ENCODE measurements at places on chromosomes 16 and 17.

DNA sequence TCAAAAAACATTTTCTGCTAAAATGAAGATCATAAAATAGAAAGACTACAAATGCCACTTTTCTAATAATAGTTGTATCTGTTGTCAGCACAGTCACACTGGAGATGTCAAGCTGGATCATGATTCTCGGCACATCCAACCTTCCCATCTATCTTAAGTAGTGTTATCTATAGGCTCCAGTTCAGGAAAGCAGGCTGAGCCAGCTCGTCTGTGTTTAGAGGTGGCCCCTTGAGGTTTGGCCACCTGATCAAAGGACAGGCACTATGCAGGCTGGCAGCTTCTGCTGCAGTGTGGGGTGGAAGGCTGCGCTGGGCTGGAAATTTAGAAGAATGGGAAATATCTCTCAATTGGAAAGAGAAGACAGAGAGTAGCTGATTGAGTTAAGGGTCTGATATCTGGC lies 32.4 kb downstream of the SMYD4 start:
- no peak for DNase-seq

DNA sequence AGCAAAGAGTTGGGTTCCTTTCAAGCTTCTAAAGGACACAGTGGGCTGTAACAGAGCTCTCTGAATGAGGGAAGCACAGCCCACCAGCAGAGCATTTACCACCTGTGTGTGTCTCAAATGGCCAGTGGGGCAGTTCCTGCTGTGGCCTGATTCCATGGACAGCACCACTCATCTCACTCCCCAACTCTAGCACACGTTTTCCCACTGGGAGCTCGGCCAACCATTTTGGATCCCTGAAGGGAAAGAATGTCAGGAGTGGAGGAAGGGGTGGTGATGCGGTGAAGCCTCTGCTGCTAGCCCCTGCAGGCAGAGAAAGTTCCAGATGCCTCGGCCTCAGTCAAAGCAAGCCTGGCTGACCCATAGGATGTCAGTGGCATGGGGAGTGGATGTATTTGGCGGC lies 86.6 kb downstream of the PLXDC1 start:
- DNase-seq = no peak

DNA sequence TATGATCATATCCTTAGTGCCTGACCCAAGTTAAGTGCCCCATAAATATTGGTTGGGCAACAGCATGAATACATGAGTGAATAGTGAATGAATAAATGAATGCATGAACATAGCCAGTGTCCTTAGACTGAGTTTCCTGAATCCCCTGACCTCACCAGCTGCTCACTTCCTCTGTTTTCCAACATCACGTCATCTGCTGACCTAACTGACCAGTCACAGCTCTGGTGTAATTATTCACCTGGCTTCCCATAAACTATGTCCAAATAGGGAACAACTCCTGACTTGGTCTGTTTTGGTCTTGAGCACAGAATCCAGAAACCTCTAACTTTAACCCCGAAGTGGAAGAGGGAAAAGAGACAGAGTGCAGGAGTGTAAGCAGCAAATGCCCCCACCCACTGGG lies 83.4 kb downstream of the ASIC2 start:
- DNase-seq = no peak

GRCh38 chr16:57144027-57144426 lies 41.8 kb downstream of the PSME3IP1 start:
- DNase-seq = no peak

DNA sequence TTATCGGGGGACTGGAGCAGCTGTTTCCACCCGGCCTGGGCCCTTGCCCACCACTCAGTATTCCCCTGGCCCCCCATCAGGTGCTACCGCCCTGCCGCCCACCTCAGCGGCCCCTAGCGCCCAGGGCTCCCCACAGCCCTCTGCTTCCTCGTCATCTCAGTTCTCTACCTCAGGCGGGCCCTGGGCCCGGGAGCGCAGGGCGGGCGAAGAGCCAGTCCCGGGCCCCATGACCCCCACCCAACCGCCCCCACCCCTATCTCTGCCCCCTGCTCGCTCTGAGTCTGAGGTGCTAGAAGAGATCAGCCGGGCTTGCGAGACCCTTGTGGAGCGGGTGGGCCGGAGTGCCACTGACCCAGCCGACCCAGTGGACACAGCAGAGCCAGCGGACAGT lies 6.1 kb upstream of the TMEM88 start:
- DNase-seq = no peak

- DNase-seq = no peak
Observed at GRCh38 chr16:30992931-30993816, 8.2 kb downstream of the HSD3B7 start.

- DNase-seq = peak; percentile 96
Observed at GRCh38 chr16:89171216-89172170, at the start of gene CDH15. CDH15 (plus strand) TSS chr16:89171748; CDS start chr16:89171832, 84 bp downstream.

DNA sequence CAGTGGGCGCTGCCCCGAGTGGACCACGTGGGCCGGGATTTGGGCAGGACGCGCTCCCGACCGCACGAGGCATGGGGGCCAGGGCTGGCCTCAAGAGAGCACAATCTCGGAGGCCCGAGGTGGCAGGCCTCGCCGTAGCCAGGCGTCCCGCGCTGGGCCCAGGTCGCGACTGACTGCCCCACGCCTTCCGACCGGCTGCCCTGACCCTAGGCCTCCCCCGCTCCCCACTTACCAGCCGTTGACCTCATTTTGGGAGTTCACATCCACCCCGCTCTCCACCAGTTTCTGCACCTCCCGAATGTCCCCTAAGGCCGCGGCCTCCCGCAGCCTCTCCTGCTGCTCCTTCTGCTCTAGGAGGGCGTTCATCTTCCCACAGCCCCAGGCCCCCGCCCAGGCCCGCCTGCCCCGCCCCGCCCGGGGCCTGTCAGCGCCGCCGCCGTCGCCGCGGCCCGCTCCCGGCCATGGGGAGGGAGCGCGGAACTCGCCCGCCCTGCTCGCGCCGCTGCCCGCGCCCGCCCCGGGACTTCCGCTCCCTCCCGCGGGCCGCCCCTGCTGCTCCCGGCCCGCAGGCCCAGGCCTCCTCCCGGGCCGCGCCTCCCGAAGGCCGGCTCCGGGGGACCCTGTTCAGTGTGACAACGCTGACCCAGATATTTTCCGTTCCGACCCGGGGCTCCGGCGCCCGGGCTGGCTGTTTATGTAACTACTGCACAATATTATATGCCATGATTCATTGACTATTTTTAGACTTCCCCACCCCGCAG lies at the start of gene ANKRD40:
Gene ANKRD40, minus strand, starts transcription at position 626 of the 761 bp plus-strand sequence. Its CDS starts 260 bp downstream, at position 366.
- peak; percentile 94 for DNase-seq

- no peak for DNase-seq
Observed at GRCh38 chr17:82893779-82894178, 54.0 kb upstream of the ZNF750 start.

DNA sequence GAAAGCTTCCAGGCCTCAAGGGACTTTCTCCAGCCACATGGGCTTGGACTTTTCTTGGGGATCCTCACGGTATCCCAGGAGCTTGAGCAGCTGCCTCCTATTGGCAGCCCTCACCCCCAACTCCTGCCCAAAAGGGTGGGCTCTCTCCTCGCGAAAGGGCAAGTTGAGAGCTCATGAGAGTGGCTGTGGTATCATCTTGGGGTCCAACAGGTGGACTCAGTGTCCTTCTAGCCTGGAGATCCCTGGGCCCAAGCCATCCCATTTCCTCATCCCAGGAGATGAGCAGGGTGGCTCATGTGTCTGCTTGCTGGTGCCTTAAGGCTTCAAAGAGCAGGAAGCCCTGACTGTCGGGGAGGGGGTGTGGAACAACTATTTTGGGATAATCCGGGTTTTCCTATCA lies 17.7 kb downstream of the TBX4 start:
- no peak for DNase-seq

GRCh38 chr17:6679241-6679640 lies 27.7 kb downstream of the C17orf100 start:
- DNase-seq = no peak

GRCh38 chr16:68362947-68363657 lies 52.3 kb downstream of the PRMT7 start:
- no peak for DNase-seq

- no peak for DNase-seq
Observed at GRCh38 chr16:8489580-8489979, 100.7 kb downstream of the TMEM114 start.

DNA sequence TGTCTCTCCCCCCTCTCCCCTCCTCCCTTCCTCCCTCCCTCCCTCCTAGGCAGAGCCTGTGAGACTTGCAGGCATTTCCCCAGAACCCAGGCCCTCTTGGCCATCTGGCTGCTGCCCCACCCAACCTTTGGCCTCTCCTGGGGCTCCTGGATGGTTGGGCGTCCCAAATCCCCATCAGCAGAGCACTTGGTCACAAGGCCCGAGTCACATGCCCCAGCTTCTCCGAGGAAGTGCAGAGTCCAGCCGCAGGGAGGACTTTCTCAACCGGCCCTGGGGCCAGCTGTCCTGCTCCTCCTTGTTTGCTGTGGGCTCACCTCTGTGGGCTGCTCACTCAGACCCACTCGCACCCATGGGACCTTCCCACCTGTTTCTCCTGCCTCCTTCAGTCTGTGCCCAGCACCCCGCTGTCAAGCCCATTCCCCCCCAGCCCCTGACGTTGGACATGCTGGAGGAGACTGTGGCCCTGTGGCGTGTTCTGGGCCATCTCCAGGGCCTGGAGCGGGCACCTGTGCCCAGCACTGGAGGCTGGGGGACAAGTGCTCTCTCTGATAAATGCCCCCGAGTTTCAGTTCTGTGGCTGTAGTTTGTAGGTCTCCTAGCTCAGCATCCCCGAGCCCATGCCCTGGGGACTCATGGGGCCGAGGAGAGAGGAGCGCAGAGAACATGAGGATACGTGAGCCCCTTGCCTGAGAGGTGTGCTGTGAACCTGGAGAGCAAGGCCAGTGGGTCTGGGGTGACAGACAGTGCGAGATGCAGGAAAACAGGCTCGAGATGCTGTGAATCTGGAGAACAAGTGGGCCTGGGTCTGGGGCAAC lies 42.3 kb upstream of the ZNF750 start:
- no peak for DNase-seq

All from GM06990 (cell line).